ENCODE measurements at places on chromosomes 7 and 10.

GRCh38 chr7:126780993-126781392 is 471.7 kb downstream of the GRM8 start:
- no peak for DNase-seq

DNA sequence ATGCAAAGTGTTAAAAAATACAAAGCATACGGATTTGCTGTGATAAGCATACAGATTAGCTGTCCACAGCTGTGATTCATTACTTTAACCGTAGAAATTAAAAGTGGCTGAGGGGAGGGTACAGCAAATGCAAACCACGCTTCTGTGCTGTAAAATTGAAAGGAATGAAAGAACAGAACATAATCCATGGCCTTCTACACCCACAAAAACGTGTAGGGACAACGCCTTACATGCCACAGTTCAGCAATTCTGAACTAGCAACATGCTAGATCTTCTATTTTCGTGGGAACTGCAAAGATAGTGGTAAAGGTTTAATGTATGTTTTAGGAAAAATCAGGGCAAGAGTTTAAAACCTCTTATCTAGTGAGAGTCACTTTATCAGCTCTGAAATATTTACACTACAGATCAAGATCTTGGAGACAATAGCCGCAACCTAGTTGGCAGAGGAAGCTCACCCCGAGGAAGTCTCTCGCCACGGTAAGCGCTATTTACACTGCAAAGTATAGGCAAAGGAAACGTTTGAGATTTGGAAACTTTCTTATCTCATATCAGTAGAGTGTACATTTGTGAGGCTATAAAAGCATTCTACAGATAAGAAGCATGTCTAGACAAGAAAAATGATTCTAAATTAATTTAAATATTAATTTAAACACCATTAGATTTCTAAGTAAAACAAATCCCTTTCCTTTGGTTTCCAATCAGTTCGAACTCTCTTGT is 193.6 kb downstream of the MLLT10 start:
- DNase-seq: no peak

- peak; percentile 48 for DNase-seq
These were observed 48.3 kb upstream of the FAM171A1 start for GRCh38 chr10:15419279-15419874.

- no peak for DNase-seq
These were observed 13.2 kb upstream of the GOLGA7B start for GRCh38 chr10:97836446-97836845.

DNA sequence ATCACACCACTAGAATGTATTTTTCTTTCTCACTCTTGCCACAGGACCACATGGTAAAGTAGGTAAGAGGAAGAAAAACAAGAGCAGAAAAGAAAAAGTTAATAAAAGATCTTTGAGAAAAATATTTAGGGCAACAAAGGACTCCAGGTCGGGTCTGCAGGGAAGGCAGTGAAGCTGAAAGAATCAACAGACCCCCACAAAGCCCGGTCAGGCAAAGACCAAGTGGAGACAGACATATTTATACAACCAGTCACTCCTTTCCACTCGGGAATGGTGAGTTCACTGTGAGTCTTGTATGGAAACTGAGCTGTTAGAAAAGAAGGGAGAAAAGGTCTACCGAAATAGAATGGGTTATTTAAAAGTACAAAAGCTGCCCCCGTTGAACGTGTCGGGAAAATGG is 28.0 kb downstream of the RSU1 start:
- no peak for DNase-seq

DNA sequence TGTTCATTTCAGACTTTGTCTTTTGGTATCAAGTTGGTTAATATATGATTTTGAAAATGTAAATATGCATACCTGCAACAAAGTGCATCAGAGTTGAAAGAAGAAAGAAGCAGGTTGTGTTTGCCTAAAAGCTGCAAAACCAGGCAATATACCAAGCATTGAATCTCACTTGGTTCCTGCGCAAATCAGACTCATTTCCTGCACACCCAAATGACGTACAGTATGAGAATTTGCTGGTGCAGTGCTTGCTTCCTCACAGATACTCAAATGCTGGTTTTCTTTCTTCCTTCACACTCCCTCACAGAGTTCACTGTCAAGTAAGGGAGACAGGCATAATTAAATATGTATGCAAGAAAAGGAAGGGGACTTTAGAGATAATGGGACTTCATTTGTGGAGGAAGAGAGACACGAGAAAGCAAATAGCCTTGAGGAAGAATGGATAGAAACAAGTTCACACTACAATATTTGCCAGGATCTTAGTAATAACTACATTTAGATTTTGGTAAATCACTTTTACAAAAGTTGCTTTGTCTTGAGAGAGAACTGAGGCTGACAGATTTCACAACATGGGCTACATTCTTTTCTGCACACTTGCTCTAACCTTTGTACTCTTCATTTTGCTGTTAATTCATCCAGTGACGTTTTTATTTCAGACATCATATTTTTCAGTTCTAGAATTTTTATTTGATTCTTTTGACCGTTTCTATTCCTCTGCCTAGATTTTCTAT is 56.9 kb upstream of the AOAH start:
- DNase-seq: no peak

DNA sequence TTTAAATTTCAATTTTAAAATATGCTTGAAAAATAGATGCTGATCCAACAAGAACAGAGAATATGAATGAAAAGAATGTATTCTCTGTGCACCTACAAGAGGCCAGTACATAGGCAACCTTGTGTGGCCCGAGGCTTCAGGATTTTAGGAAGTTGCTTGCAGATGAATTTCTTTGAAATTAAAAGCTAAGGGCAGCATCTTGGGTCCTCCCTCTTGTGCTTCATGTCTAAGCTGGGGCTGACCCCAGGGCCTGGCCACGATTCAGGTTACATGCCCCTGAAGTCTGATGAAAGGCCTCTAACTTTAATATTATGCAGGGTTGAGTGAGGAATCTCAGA is 138.9 kb downstream of the BMPER start:
- DNase-seq: no peak

DNA sequence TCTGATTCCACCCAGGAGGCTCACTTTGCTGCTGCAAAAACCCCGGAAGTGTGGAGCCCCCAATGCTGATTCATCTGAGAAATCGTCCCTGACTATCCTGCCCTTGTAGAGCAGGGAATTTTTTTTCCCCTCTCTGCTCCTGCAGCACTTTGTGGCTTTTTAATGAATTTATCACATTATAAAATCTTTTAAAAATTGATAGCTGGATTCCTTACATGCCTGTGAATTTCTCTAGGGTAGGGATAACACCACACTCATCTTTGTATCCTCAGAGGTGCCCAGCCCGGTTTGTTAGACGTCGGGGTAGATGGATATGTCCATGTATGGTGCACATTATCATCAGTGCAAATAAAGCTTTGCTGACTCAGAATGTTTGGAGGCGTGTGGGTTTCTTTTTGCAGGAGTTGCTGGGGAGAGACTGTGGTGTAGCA is 185.7 kb downstream of the STK31 start:
- DNase-seq: no peak

DNA sequence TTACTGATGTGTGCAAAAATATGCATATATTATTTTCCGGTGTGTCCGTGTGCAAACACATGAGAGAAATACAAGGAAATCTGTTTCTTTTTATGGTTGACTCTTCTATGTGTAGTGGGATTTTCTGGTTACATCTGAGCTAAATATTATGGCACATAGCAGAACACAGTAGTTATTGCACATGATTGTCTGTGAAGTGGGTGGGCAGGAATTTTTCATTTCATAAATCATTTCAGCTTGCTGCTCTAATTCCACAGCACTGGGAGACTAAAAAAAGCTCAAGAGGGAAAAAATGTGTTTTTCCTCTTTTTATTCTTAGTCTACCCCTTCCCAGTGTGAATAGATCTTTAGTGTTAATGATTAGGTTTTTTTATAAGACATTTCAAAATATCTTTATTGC is 197.9 kb downstream of the MBL2 start:
- DNase-seq: no peak

DNA sequence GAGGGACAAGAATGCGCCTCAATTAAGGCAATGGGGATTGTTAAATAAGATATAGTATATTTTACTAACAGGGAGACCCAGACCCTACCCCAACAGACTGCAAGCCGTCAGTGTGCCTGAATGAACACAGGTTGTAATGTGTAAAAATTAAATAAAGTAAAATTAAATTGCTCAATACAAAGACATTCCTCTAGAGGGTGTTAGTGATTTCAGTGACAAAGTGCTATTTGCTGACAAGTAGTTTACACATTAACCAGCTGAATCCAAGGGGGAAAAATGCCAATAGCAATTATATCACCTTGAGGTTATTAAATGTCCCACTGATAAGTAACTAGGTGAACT is 110.5 kb downstream of the EBF3 start:
- DNase-seq: no peak

DNA sequence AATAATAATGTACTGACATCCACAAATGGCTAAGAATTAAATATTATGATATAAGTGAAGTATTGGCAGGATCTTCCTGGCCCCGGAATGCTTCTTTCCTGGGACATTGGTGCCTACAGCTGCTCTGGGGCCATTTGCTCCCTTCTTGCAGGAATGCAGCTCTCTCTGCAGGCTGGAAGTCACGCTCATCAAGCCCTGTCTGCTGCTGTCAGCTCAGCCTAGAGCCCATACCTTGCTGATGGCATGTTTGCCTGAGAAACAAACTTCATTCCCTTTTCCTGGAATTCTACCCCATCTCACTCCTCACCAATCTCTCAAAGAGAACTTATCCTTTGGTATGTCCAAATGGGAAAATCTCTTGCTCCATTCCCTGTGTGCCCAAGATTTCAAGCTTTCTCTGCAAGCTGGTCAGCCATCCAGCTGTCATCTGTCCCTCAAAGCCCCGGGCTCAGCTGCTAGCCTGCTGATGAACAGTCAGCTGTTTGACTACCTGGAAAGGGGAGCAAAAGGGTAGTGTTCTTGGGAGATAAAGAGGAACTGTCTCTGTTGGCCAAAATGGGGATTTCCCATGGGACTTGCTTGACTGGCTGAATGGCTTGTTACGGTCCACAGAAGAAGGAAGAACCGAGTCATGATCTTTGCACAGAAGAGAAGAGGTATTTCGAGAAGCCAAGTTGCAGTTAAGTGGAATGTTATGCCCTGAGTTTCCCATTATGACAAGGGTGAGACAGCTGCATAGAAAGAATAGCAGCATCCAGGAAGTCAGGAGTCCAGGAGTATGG is 12.0 kb upstream of the RASSF4 start:
- DNase-seq: no peak

GRCh38 chr7:130996205-130996832 is 262.3 kb upstream of the KLF14 start:
- no peak for DNase-seq

DNA sequence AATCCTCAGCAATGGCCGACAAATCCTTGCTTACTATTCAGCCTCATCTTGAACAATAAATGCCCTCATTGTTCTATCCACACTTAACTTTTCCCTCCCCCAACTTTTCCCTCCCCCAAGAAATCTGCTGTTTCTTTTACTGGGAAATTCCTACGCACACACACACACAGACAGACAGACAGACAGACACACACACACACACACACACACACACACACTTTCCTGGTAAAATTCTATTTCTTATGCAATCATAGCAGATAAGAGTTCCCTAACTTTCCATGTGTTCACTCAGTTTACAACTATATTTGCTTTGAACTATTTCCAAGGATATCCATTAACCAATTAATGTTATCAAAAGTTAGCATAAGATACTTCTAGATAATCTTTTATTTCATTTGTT is 52.9 kb downstream of the RELN start:
- no peak for DNase-seq

DNA sequence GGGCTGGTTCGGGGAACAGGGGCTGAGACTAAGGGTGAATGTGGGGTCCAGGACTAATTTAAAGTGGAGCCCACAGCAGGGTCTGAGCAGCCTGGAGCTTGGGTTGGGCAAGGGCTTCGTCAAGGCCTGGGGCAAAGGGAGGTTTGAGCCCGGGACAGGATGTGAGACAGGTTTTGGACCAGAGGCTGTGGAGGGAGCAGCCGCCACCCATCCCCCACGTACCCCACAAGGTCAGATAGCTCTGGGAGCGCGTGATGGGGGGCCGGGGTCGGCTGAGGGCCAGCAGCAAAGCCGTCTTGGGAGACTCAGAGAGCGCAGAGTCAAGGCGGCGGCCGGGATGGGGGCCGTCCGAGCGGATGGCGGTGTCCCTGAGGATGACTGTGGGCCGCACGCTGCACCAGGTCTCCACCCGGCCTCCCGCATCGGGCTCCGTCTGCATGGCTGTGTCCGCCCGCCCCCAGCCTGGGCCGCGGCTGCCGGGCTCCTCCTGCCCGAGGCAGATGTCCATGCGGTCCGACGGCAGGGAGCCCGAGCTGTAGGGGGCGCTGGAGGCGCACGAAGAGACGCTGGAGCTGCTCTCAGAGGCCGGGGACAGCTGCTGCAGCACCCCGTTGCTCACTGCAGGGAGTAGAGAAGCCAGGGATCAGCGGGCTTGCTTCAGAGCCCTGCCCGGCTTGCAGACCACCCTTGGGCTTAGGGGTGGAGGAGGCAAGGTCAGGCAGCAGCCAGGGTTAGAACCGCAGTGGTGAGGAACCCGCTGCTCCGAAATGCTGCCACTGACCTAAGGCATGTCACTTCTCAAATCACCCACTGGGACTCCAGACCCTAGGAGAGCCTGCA is 12.1 kb downstream of the PDZD7 start:
- DNase-seq: peak; percentile 72

- no peak for DNase-seq
These were observed 594 bp downstream of the ZNF503 start for GRCh38 chr10:75400771-75401568.

DNA sequence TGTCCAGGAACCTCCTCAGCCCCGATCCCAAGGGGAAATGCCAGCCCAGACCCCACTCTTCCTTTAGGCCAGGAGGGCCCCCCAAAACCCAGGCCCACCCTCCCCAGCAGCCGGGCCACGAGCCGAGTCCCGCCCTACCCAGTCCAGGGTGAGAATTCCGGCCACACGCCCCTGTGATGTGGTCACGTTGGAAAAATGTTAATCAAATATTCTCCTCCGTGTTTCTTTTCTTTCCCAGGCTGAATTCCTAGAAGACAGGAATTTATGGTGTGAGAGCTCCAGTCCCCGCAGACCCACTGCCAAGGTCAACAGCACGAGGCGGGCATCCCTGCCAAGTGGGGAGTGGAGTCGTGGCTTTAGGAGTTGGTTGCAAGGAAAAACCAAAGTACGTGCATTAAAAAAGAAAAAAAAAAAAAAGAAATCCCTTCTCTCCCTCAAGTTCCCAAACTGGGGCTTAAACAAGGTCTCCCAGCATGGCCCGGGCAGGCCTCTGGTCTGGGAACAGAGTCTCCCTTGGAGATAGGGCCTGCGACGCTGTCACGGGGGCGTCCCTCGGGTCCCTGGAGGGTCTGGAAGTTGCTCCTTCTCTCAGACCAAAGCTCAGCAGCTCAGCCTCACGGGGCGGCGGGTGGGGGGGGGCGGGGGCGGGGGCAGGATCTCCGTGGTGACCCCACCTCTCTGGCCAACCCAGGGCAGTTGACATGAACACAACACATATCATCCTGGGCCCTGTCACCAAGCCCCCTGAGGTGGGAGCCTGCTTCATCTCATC is 28.1 kb upstream of the ELN start:
- no peak for DNase-seq

- no peak for DNase-seq
These were observed 11.3 kb upstream of the PHYH start for GRCh38 chr10:13311177-13311575.

GRCh38 chr10:95289003-95289920 is 1.5 kb downstream of the PDLIM1 start:
- DNase-seq: no peak
